Left colon (tissue), 2 donors: ENCODE measurements at places on chromosomes 4 and X.

DNA sequence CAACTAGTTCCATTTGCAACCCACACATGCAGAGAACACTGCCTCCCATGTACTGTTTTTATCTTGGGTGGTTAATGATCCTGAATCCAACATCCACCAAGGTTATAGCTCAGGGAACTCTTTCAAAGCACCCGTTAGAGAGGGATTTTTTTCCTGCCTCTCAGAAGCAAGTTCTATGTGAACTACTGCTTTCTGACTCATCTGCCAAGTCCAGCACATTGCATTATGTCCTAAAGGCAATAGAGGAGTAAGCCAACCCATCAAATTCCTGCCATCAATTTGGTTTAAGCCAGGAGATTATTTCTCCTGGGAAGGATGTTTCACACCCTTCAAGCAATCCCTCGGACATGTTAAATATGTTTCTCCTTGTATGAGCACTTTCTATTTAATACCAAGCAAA, 334.5 kb downstream of the GASK1B start:
- no peak for DNase-seq

- DNase-seq = no peak
Observed at GRCh38 chrX:141467442-141467841, 117.1 kb downstream of the SPANXA1 start.

DNA sequence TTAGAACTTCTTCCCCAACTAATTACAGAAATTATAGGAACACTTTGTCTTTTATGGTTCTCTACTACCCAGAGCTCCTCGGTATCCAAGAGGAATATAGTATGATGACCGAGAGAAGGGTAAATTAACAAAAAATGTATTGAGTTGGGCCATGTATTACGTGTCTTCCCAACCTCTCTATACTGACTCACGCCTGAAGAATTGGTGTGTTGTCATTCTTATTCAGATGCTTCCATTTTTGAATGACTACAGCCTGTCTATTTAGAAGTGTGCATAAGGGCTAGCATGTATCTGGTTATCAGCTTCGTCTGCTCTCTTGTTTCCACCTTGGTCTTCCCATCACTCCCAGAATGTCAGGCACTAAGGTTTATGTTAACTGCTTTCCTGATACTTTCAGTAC, 24.5 kb upstream of the SCD5 start:
- DNase-seq = no peak

GRCh38 chrX:117871796-117872195, 244.8 kb downstream of the KLHL13 start:
- DNase-seq = no peak

GRCh38 chrX:18871970-18872369, 111.9 kb downstream of the PHKA2 start:
- no peak for DNase-seq

DNA sequence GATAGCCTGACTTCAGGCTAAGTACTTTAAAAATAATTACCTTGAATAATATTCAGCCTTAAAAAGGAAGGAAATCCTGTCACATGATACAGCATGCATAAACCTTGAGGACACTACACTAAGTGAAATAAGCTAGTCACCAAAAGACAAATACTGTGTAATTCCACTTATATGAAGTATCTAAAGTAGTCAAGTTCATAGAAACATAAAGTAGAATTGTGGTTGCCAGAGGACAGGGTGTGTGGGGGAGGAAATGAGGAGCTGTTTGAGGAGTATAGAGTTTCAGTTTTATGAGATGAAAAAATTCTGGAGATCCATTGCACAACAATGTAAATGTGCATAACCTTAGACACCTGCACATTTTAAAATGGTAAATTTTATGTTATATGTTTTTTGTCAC, 5.6 kb upstream of the STPG2 start:
- no peak for DNase-seq

DNA sequence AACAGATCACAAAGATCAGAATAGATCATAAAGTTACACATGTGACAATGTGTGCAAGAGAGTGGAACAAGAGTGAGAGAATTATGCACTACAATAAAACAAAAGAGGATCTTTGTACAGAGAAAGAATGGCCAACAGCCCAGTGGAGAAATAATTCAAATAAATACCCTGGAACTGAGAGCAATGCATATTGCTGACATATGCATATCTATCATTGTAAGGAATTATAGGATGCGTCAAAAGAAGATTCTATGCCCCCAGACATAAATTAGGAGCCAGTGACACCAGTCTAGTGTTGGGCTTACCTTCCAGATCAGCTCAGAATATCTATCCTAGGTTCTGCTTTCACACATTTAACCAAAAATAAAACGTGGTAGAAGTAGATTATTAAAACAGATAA, 320.1 kb upstream of the VCX start:
- DNase-seq = no peak

- DNase-seq = no peak
Observed at GRCh38 chrX:115067812-115068211, 50.4 kb upstream of the IL13RA2 start.

DNA sequence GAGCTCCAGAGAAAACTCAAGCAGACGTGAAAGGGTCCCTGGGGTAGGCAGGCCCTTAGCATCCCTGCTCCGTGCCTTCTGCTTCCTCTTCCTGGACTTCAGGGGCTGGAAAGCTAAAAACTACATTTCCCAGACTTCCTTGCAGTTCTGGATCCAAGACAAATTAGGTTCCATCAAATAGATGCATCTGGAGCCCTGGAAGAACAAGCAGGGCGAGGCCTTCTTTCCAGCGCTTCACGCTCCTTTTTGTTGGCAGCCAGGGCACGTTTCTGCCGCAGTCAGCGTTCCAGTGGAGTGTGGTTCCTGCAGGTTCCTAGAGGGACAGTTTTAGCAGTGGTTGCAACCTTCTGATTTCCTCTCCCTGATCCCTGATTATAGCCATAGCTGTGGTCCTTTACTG, 53.6 kb upstream of the MSX1 start:
- DNase-seq = no peak
